NCI-H460 (cell line): ENCODE measurements at places on chromosomes 12 and 14. TPM values are rescaled to one million over a fixed set of nuclear protein-coding genes. Genes with fewer than 3 reads are reported as not detected.

The NKX2-1 gene
- not detected in 2 replicates for total RNA-seq

DNA sequence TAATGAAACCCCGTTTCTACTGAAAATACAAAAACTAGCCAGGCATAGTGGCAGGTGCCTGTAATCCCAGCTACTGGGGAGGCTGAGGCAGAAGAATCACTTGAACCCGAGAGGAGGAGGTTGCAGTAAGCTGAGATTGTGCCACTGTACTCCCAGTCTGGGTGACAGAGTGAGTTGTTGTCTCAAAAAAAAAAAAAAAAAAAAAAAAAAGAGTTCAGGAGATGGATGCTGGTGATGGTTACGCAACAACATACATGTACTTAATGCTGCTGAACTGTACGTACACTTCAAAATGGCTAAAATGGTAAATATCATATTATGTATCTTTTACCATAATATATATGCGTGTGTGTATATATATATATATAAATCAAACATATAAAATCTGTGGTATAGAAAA is 29.0 kb downstream of the ACTN1 start:
- no peak for DNase-seq

The CPM gene
- 1.4 and 2.7 TPM in 2 replicates for total RNA-seq

GRCh38 chr12:645563-646071 is 17.6 kb downstream of the NINJ2 start:
- peak; percentile 89 for DNase-seq

DNA sequence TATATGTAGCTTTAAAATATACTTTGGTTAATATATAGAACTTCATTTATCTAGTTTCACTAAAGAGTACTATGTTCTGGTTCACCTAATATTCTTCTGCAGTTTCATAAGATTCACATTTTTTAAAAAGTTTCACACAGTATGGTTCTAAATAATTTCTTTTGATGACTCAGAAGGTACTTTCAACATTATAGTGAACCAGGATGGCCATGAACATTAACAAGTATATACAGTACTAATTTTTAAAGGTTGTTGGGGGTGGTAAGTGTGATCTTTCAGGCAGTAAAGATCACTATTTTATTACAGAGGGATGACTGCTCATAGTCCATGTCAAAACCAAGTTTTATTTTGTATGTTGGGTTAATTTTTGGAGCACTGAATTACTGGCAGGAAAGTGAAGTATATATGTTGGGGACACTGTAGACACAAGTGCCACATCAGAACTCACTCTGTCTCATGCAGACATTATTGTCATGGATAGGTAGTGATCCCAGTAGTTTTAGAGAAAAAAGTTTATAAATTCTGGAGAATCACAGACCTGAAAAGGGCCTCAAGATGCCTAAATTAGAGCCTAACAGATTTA is 60.0 kb downstream of the DCAF5 start:
- DNase-seq = no peak

The POC1B gene
- total RNA-seq = 39.2 and 43.9 TPM in 2 replicates

DNA sequence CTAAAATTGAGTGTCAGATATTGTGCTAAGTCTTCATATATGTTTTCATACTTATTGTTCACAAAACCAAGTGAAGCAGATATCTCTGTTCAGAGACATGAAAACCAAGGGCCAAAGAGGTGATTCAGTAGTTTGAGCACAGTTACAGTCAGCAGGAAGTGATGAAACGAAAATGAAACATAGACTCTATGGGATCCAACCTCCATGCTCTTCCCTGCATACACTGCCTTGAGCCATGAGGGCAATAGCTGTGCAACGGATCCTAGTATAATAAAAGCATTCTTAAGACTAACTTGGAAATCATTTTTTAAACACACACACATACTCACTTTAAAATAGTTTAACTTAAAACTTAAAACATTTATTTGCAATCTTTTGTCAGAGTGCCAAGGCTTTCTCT is 27.9 kb downstream of the ESR2 start:
- DNase-seq = peak; percentile 53

The KRT6A gene
- not detected in 2 replicates for total RNA-seq

DNA sequence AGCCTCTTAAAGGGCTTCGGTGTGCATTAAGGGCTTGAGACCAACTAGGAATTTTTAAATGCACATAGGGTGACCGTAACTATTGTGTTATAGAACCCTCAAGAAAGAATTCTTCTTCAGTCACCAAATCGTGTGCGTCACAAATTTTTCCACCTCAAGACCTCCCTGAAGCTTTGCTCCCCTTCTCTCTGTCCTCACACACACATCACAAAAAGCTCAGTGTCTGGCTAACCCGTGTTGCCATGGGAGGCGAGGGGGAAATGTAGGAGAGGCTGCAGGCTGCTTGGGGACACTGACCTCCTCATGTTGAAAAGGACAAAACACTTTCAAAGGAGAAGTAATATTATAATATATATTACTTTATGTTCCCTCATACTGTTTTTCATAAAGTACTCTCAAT is 10.6 kb downstream of the SSPN start:
- DNase-seq = no peak

- DNase-seq = no peak
These were observed 64.4 kb downstream of the SERPINA3 start for GRCh38 chr14:94676495-94677185.

DNA sequence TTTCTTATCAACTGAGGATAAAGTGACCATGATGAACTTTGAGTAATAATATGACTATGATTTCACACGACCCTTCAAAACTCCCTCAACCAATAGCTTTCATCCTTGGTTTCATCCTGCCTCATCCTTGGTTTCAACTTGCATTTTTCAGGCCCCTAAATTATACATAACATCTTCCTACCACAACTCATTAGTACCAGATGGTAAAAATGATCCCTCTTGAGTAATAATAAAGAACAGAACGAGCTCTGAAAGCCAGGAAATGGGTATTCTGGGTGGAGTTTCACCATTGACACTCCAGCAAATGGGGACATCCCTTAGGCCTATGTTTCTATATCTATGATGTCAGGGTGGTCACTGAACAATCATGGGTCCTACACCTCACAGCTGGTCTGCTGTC is 72.1 kb upstream of the LMNTD1 start:
- DNase-seq = no peak
